ENCODE measurements at places on chromosomes 1 and 21. TPM values are rescaled to one million over a fixed set of nuclear protein-coding genes. Genes with fewer than 3 reads are reported as not detected.

- DNase-seq = no peak
Measured at GRCh38 chr21:28325618-28326017, 667.1 kb downstream of the LTN1 start.

C2CD4D gene
- not detected for total RNA-seq

DNA sequence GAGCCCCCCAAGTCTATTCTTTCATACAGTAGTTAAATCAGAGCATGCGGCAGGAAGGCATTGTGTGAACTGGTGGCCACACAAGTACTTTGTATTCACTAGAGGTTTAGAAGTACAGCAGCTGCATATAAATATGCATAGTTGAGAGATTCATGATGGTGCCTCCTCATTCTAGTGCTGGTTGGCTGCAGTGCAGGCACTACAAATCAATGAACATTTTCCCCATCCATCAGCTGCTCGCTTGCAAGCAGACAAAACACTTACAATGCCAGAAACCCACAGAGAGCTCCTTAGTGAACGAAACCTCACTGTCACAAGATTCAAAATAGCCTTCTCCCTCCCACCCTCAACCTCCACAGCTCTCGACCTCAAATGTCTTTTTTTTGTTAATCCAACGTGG lies 726.2 kb downstream of the USP25 start:
- no peak for DNase-seq

DNA sequence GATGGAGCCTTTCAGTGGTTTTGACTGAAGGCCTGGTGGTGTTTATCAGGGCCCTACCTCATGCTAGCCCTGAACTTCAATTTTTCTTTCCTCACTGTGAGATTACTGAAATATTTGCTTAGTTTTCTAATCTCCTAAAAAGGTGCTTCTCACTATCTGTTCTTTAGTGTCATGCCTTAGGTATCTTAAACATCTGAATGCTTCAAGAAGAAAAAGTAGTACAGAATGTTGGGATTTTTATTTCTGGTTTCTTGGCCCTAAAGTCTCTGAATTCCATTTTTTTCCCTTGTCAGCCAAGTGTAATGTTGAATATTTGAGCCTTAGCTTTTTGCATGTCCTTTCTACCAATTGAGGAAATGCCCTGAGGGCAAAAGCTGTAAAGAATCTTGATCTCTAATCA lies 47.9 kb upstream of the PRKACB start:
- DNase-seq = no peak

CENPF gene
- 30.7 TPM for total RNA-seq

NHLH2 gene
- under 0.01 TPM for total RNA-seq

CELF3 gene
- total RNA-seq = not detected
